NCI-H1417 (cell line): ENCODE measurements at places on chromosomes 3 and 15.

DNA sequence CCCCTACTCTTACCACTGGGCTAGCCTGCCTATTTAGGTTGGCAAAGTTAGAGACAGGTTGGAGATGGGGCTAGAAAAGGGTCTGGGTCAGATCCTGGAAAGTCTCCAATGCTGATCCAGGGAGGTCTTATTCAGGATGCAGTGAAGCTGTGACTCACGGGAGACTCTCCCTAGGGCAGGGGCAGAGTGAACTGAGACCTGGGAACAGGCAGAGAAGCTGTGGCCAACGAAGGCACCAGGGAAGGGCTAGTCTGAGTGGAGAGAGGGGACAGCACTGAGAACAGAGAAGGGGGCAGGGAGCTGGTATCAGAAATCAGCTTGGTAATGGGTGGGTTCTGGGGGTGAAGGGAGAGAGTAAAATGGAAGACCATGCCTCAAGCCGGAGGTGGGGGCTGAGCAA is 2.2 kb downstream of the LTF start:
- no peak for DNase-seq

DNA sequence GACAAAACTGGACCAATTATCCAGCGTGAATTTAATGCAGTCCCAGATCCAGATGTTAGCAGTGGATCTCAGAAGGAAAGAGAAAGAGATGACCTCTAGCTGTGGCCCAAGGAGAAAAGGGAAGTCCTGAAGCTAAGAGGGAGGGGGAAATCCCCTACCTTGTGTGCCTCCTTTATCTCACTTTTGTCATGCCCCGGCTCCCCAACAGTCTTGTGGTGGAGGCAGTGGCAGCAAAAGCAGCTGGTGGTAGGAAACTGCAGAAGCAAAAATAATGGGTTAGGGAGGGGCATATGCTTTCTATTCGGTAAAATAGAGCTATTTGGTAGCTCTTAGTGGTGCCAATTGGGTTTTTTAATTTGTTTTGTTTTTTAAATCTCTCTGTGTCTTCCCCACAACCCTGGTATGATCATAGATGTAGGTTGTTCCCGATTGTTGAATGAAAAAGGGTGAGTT is 56.5 kb downstream of the MCTP2 start:
- no peak for DNase-seq

DNA sequence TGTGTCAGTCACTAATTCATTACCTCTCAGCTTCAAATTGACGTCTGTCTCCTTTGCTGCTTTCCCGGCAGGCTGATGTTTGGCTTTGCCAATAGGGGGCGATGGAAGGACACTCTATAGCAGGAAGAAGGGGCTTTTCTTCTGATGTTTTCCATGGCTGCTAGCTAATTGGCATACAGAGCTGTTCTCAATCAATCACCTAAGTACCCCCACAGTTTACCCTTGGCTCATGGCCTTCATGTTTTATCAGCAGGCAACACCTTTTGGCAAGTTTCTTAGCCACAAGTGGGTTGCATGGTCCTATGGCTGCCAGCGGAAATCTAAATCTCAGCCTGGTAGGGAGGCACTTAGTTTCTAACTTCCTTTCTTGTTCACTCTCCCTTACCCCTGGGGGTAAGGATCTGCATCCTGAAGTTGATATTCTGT is 45.0 kb downstream of the ESYT3 start:
- DNase-seq: peak; percentile 30

DNA sequence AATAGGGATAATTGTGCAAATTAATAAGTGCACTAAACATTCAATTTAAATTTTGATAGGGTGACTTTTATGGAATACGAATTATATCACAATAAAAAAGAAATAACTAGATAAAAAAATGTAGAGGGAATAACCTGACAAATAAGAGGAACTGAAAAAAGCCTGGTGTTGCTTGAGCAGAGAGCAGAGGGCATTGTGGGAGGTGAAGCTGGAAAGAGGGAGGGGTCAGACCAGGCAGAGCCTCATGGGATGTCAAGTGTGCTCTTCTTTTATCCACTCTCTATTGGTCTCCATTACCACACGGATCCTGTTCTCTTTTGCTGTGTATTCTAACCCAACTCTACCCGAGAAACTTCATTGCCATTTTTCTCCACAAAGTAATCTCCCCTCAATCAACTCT is 264.0 kb upstream of the CRBN start:
- DNase-seq: no peak

DNA sequence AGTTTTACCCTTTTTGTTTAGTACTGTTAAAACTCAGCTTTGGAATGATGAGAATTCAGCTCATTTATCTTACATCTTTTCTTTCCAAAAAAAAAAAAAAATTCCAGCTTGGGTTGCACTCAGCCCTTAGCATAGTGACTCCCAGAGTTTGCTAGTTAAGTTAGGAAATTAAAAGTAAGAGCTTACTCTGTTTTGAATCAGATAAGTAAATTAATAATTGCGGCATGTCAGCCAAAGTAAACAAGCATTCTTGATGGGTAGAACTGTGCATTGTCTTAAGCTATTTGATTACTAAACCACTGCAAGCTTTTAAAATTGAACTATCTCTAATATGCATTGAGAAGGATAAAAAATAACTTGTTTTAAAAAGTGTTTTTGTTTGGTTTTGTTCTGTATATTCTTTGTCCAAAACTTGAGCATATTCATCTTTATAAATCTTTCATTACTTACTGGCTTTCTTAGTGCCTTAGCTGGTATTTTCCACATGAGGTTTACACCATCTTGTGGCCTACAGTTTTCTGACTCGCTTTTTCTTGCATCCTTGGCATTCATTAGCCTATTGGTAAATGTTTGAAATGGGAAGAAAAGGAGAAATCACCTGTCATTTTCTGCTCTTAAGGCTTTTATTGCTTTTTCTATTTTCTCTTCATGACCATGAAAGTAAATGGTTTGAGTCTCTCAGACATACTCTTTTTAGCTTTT is 107.6 kb downstream of the FILIP1L start:
- no peak for DNase-seq

DNA sequence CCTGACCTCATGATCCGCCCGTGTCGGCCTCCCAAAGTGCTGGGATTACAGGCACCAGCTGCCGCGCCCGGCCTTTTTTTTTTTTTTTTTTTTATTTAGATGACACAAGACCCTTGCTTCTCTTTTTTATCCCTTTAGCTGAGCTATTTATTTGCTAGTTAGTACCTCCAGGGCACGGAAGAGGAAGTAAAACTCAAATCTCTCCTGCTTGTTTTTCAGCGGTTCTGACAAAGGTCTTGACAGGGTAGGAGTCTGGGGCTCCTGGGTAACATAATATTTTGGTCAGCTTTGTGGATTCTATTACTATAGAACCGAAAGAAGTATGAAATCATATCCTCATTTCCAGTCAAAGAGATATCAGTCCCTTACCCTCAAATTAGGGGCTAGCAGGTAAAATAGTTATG is 44.0 kb upstream of the ETV5 start:
- no peak for DNase-seq

DNA sequence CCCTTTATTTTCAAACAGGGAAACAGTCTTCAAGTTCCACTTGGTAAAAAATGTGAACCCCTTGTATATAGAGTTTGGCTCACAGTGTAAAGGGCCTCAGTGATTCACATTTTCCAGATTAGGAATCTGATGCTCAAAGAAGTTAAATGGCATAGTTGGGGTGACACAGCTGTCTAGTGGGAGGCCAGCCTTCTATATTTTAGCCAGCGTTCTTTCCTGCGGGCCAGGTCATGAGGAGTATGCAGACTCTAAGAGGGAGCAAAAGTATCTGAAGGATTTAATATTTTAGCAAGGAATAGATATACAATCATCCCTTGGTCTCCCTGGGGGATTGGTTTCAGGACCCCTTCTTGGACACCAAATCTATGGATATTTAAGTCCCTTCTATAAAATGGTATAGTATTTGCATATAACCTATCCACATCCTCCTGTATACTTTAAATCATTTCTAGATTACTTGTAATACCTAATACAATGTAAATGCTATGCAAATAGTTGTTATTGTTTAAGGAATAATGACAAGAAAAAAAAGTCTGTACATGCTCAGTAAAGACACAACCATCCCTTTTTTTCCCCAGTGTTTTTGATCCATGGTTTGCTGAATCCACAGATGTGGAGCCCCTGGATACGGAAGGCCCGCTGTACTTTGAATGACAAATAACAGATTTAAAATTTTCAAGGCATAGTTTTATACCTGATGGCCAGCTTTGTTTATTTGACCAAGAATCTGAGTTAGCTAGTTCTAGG is 7.0 kb downstream of the B2M start:
- no peak for DNase-seq

DNA sequence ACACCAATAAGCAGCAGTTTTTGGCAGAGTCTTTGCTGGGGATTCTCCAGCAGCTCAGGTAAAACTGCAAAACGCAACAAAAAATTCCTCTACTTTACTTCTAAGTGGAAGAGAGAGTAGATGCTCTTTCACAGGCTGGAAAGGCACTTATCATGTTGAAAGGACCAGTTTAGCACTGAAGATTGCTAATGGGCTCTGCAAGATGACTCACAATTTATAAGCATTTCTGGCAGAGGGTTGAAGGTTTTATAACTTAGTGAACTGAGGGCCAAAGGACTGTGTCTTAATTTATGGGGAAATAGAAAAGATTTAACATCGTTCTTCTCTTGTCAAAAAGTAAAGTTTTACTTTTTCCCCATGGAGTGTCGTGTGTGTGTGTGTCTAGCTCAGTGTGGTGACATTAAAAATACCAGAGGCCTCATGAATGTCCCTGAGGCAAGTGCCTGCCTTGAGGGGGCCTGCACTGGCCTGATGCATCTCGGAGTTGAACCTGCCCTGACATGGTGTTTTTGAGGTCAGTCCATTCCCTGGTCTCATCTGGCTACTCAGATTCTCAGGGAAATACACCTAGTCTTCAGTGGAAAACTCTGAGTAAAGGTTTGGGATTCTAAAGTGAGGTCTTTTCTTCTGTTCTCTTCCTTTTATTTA is 1092.0 kb downstream of the NAALADL2 start:
- no peak for DNase-seq

DNA sequence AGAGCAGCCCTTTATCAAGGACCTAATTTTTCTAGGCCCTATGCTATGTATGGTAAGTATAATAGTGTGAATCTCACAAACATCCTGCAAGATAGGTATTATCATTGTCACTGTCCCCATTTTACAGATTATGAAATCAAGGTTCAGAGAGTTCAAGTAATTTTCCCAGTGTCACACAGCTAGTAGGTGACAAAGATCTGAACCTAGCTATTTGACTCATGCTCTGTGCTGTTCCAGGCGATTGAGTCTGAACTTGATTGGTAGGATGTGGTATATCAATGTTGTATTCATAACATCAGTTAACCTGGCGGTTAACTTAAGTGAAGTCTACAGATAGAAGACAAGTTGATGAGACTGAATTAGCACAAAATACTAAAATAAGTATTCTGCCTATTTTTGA is 229.9 kb downstream of the CHST2 start:
- DNase-seq: no peak

- DNase-seq: no peak
Observed at GRCh38 chr3:11118181-11118682, 36.1 kb upstream of the HRH1 start.

DNA sequence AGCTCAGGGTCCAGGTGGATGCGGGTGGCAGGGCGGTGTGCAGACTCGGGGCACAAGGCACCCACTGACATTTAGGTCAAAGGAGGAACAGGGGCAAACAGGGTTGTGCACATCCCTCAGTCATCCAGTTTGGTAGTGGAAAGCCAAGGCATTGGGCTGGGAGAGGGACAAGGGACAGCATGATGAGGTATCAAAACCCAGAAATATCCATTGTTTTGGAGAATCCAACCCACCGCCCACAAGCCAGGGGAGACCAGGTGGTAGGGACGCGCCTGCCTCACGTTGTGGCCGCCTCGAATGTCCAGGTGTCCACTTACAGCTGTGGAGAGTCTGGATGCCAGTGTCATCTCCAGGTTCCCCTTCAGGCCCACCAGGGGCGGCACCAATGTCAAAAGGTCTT is 33.3 kb downstream of the SLC41A3 start:
- no peak for DNase-seq

DNA sequence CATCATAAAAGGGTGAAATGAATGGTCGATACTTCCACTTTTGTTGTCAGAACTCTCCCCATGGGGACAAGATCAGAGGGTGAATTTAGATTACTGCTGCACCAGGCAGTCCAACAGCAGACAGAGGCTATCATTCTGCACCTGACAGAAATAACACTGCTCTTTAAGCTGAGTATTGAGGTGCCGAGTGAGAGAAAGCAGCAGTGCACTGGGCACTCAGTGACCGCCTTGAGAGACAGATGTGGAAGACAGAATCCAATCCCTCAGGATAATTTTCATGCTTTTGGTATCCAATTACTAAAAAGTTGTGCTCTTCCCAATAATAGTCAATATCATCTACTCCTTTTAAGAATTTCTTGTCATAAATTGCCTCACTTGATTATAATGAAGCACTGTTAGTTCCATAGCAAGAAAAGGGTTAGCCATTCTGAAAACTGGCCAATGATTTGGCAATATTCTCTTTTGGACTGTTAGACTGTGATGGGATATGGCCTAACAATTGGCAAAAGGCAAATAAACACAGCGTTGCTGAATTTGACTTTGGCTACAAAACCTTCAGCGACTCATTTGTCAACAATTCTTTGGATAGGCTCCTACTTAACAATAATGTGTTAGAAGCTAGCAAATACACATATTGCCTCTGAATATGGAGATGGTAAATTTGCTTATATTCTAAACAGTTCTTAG is 5.5 kb downstream of the FGF7 start:
- no peak for DNase-seq

- no peak for DNase-seq
Observed at GRCh38 chr3:67123914-67124313, 125.8 kb downstream of the KBTBD8 start.

DNA sequence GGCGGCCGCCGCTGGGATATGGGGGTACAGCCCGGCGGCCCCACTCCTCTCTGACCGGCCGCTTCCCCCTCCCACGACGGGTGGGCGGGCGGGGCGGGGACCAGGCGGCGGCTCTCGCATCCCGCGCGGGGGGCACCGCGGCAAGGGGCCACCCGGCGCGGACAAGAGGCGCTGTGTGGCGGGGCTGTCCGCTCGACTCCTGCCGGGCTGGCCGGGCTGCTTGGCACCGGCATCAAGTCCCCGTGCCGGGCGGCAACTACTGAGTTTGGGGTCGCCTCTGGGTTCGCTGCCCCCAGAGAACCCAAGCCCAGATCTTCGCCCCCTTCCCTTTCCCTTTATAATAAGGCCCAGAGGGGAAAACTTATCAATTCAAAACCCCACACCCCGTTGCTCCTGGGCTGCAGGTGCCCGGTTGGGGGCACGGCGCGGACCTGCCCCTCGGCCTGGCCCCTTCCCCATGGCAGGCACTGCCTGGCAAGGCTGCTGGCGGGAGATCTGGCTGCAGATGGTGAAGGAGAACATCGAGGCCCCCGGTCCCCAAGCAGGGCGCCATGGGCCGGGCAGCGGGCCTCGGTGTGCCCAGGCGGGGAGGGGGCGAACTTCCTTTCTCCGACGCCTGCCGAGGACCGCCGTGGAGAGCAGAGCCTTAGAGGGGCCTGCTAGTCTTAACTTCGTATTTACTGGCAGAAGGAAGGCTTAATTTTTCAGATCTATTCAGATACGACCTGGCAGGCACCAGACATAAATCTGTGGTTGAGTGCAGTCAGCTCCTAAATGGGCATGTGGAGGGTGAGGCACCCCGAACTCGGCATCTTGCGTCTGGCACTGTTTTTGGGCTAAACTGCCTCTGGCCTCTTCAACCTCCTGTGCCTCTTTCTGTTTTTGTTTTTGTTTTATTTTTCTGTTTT is 911 bp downstream of the APBA2 start:
- peak; percentile 68 for DNase-seq
